Thyroid gland (tissue), 4 donors: ENCODE measurements at places on chromosomes 12 and 14. TPM values are rescaled to one million over a fixed set of nuclear protein-coding genes. Genes with fewer than 3 reads are reported as not detected.

DNA sequence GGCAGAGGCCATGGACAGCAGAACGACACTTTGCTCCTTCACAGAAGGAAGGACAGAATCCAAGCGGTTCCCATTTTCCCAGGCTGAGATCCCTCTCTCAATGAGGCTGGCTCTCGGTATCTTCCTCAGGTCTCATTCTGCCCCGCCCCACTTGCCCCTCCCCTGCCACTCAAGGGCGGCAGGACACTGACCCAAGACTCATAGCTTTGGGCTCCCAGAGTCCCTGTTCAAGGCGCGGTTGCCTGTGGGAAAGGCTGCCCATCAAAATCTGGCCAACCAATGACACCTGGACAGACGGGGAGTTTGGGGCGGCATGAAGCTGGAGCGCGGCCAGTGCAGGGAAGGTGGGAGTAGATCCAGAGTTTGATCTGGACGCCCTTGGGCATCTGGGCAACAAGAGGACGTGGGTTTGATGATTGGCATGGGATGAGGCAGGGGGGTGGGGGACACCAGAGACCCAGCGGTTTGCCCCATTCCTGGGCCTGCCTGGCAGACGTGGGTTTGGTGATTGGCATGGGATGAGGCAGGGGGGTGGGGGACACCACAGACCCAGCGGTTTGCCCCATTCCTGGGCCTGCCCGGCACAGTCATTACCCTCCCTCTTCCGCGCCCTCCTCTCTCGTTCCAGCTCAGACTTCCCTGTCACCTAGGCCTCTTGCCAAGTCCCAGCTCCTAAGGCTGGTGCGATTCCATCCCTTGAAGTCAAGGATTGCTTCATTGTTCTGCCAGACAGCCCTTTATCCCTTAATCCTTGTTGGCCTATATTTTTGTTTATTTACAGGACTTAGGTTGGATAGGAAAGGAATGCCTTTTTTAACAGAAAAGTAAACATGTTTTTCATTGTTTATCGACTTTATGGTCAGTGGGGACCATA is 92.1 kb downstream of the NINJ2 start:
- DNase-seq: peak; percentile 75
- H3K4me3 ChIP-seq: no peak overlapping the region
- peaks cover 3% of the 10 kb centered on the region for H3K27me3 ChIP-seq
- H3K4me1 ChIP-seq: peaks cover 8% of the 10 kb centered on the region

GRCh38 chr14:87799400-87799799 is 193.6 kb downstream of the GALC start:
- no peak overlapping the region for H3K4me3 ChIP-seq
- H3K4me1 ChIP-seq: peaks cover 6% of the 10 kb centered on the region
- H3K27me3 ChIP-seq: no peaks in the 10 kb centered on the region
- no peak overlapping the region for H3K27ac ChIP-seq

GRCh38 chr12:25311506-25311905 is 60.8 kb upstream of the KRAS start:
- DNase-seq: no peak
- no peaks in the 10 kb centered on the region for H3K4me1 ChIP-seq
- H3K27ac ChIP-seq: no peak overlapping the region
- H3K27me3 ChIP-seq: no peaks in the 10 kb centered on the region
- no peak overlapping the region for H3K4me3 ChIP-seq
- no peaks in the 10 kb centered on the region for H3K36me3 ChIP-seq

GRCh38 chr12:10101042-10101579 is 2.3 kb upstream of the CLEC1A start:
- H3K27ac ChIP-seq: no peak overlapping the region
- DNase-seq: no peak
- H3K27me3 ChIP-seq: no peaks in the 10 kb centered on the region
- peaks cover 3% of the 10 kb centered on the region for H3K4me1 ChIP-seq
- H3K4me3 ChIP-seq: no peak overlapping the region

GRCh38 chr12:23831739-23832138 is 117.7 kb downstream of the SOX5 start:
- no peaks in the 10 kb centered on the region for H3K4me1 ChIP-seq
- no peaks in the 10 kb centered on the region for H3K27me3 ChIP-seq
- no peak overlapping the region for H3K27ac ChIP-seq
- no peaks in the 10 kb centered on the region for H3K36me3 ChIP-seq

DNA sequence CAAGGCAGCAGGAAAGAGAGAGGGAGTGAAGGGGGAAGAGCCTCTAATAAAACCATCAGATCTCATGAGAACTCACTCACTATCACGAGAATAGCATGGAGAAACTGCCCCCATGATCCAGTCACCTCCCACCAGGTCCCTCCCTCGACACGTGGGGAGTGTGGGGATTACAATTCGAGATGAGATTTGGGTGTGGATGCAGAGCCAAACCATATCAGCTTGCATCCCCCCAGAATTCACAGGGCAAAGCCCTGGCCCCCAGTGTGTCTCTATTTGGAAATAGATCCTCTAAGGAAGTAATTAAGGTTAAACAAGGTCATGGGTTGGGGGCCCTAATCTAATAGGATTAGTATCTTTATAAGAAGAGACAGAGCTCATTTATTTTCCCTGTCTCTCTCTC is 56.1 kb upstream of the TCL1A start:
- H3K27ac ChIP-seq: no peak overlapping the region
- H3K4me3 ChIP-seq: no peak overlapping the region
- no peak for DNase-seq
- H3K36me3 ChIP-seq: no peaks in the 10 kb centered on the region
- H3K4me1 ChIP-seq: no peaks in the 10 kb centered on the region
- H3K27me3 ChIP-seq: no peaks in the 10 kb centered on the region

DNA sequence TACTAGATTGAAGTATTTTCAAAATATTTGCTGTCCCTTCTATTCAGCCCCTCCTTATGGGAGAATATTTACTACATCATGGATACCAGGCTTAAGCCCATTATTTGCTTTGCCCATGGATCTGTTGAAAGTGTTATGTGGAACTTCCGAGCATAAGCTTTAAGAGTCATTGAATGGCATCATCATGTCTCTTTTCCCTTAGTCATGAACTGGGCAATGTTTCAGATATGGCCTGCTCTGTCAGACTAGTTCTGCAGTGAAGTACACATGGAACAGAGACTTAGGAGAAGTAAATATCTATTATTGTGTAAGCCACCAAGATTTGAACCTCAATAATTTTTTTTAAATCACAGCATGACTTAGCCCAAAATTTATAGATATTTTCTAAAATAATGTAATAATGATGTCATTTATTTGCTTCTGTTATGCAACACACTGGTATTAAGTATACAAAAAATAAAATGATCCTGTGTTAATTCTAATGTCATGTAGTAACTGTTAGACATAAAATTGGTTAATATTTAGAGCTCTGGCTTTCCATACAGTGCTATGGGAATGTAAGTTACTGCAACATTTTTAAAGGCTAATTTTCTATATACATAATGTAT is 1097.3 kb downstream of the SLC16A7 start:
- no peaks in the 10 kb centered on the region for H3K27me3 ChIP-seq
- H3K4me3 ChIP-seq: no peak overlapping the region
- DNase-seq: no peak
- H3K4me1 ChIP-seq: no peaks in the 10 kb centered on the region

DNA sequence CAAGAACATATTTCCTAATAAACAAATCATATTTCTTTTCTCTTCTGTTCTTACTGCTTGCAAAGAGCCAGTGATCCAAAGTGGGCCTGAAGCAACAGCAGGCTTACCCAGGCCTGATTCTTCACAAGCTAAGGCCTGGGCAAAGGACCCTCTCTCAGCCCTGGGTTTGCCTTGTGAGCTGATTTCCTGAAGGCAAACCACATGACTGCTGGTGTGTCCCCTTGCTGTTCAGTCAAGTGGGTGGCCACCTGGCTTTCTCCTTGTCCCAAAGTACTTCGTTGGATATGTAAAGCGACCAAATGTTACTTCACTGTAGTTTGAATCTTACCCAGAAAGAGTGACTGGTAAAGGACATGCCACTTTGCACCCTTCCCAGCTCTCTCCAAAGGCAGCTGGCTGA is 392.9 kb downstream of the ZFP36L1 start:
- no peaks in the 10 kb centered on the region for H3K36me3 ChIP-seq
- no peaks in the 10 kb centered on the region for H3K27me3 ChIP-seq
- DNase-seq: no peak

DNA sequence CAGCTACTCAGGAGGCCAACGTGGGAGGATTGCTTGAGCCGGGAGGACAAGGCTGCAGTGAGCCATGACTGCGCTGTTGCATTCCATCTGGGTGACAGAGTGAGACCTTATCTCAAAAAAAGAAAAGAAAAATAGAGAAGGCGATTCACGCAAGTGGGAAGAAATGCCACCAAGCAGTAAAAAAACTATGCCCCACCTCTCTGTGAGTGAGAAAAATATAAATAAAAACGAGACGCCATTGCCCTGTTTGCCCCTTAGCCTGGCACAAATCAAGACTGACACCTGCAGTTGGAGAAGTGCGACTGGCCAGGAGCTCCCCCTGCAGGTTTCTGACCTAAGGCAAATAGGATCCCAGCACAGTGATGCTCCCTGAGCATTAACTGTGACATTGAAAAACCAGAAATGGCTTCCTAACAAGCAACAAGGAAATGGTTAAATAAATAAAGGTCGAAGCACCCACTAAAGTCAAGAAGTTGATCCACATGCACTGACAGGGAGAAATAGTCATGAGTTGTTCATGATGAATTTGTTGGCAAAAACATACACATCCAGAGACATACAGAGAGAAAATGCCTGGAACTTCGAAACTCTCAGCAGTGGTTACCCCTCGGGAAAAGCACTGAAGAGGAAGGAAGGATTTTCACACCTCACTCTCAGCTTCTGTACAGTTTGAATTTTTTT is 21.1 kb downstream of the GSC start:
- H3K27me3 ChIP-seq: no peaks in the 10 kb centered on the region
- no peak overlapping the region for H3K4me3 ChIP-seq
- H3K36me3 ChIP-seq: no peaks in the 10 kb centered on the region
- H3K4me1 ChIP-seq: no peaks in the 10 kb centered on the region

DNA sequence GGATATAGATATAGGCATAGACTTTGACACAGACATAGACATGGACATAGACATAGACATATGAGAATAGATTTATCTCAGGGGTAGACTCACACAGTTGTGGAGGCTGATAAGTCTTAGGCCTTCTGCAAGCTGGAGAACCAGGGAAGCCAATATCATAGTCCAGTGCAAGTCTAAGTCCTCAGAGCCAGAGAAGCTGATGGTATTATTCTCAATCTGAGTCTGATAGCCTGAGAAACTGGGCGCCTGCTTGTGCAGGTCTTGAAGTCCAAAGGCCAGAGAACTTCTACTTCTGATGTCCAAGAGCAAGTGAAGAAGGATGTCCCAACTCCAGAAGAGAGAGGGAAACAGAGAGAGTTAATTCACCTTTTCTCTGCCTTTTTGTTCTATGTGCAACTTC is 476.5 kb downstream of the SLC6A15 start:
- no peaks in the 10 kb centered on the region for H3K36me3 ChIP-seq
- no peak overlapping the region for H3K27ac ChIP-seq
- no peaks in the 10 kb centered on the region for H3K27me3 ChIP-seq
- no peak overlapping the region for H3K4me3 ChIP-seq

DNA sequence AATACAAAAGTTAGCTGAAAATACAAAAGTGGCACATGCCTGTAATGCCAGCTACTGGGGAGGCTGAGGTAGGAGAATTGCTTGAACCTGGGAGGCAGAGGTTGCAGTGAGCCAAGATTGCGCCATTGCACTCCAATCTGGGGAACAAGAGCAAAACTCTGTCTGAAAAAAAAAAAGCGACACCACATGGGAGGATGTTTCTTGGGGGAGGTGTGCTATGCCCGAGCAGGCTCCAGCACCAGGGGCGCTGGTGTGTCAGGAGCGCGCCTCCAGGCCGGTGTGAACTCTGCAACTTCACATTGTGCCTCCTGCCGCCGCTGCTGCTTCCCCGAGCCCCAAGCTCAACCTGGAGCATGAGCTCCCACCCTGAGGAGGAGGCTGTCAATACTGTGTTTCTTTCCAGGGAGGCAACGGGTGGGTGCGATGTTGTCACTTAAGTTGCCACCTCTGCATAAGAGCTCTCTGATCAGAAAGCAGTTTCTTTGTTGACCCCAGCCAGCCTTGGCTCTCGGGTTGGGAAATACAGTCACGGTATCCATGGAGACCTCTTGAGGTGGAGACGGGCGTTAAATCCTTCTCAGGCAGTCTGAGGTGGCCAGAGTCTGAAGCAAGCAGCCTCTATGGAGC is 18.9 kb downstream of the DEGS2 start:
- peak overlapping the region; percentile 30 for H3K27ac ChIP-seq
- no peaks in the 10 kb centered on the region for H3K36me3 ChIP-seq
- peak; percentile 79 for DNase-seq
- no peak overlapping the region for H3K4me3 ChIP-seq
- peaks cover 33% of the 10 kb centered on the region for H3K4me1 ChIP-seq
- no peaks in the 10 kb centered on the region for H3K27me3 ChIP-seq

GRCh38 chr14:75487155-75487671 is 35.1 kb upstream of the BATF start:
- no peak overlapping the region for H3K27ac ChIP-seq
- H3K36me3 ChIP-seq: no peaks in the 10 kb centered on the region
- no peaks in the 10 kb centered on the region for H3K4me1 ChIP-seq
- no peaks in the 10 kb centered on the region for H3K27me3 ChIP-seq

DNA sequence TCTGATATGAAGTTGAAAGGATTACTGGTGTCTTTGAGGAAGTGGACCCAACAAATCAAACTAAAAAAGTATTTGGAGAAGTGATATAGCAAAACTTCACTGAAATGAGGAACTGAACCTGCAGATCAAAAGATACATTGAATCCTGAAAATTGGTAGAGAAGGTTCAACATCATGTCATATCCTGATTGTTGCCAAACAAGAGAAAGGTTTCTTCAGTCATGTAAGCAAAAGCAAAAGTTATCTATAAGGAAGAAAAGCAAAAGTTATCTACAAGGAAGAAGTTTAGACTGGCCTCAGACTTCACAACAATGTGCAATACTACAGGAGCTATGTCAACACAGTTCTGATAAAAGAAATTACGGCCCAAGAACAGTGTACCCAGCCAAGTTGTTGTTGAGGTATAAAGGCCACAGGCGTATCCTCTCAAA is 142.7 kb downstream of the RAD51B start:
- peaks cover 22% of the 10 kb centered on the region for H3K4me1 ChIP-seq
- H3K27ac ChIP-seq: peak overlapping the region; percentile 7
- H3K4me3 ChIP-seq: no peak overlapping the region
- DNase-seq: no peak
- H3K27me3 ChIP-seq: no peaks in the 10 kb centered on the region
- H3K36me3 ChIP-seq: no peaks in the 10 kb centered on the region

- H3K36me3 ChIP-seq: no peaks in the 10 kb centered on the region
- no peak for DNase-seq
Measured at GRCh38 chr12:16323010-16323409, 24.4 kb upstream of the MGST1 start.

- H3K27ac ChIP-seq: no peak overlapping the region
- no peaks in the 10 kb centered on the region for H3K27me3 ChIP-seq
Measured at GRCh38 chr14:92903359-92903758, 19.6 kb upstream of the CHGA start.

Gene SYCP3
- total RNA-seq: 0.67 TPM

Gene DUSP6
- total RNA-seq: 31.0 TPM

Gene BDKRB2
- total RNA-seq: 3.8 TPM

Gene SMIM41
- total RNA-seq: 0.67 TPM

Gene C3AR1
- total RNA-seq: 2.9 TPM

Gene SIX6
- not detected for total RNA-seq

Gene GLI1
- 2.2 TPM for total RNA-seq
